Vagina (tissue), 2 donors: ENCODE measurements at places on chromosomes 13 and 19.

- DNase-seq: no peak
Observed at GRCh38 chr19:1858412-1859081, 4.8 kb downstream of the KLF16 start.

DNA sequence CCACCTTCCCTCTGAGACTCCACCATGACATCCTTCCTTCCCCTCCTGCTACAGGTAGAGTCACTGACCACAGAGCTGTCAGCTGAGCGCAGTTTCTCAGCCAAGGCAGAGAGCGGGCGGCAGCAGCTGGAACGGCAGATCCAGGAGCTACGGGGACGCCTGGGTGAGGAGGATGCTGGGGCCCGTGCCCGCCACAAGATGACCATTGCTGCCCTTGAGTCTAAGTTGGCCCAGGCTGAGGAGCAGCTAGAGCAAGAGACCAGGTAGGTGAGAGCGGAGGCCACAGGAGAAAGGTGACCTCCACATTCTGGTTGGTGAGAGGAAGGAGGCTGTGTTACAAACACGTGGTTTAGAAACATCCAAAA, 27.6 kb downstream of the KCNC3 start:
- no peak for DNase-seq

DNA sequence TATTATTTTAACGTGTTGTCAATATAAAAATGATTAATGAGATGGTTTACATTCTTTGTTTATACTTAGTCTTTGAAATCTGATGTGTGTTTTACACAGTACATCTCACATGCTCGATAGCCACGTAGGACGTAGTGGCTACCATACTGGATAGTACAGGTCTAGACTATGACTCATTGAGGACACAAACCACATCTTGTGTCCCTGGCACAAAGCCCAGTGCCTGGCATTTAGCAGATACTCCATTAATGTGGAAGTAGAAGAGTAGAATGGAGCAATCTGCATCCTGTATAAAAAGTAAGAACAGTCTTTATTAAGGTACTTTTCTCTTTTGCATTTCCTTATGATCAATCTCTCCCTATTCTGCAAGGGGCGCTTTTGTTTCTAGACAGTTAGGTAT, 49.0 kb upstream of the FRY start:
- no peak for DNase-seq

DNA sequence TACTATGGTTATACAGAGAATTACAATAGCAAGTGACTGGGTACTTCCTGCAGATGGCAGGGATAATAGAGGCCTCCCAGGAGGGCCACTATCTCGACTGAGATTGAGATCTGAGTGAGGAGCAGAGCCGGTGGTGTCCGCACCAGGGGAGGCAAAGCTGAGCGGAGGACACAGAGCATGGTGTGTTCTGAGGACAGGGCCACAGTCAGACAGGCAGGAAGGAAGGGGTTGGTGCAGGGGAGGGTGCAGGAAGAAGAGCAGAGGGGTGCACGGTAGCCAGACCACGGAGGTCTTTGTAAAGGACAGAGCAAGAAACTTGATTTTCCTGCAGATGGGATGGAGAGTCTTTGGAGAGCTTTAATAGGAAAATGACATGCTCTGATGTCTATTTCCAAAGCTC, 152.4 kb downstream of the SHISA2 start:
- DNase-seq: no peak
